NCI-H1048 (cell line): ENCODE measurements at places on chromosomes 16 and 17.

DNA sequence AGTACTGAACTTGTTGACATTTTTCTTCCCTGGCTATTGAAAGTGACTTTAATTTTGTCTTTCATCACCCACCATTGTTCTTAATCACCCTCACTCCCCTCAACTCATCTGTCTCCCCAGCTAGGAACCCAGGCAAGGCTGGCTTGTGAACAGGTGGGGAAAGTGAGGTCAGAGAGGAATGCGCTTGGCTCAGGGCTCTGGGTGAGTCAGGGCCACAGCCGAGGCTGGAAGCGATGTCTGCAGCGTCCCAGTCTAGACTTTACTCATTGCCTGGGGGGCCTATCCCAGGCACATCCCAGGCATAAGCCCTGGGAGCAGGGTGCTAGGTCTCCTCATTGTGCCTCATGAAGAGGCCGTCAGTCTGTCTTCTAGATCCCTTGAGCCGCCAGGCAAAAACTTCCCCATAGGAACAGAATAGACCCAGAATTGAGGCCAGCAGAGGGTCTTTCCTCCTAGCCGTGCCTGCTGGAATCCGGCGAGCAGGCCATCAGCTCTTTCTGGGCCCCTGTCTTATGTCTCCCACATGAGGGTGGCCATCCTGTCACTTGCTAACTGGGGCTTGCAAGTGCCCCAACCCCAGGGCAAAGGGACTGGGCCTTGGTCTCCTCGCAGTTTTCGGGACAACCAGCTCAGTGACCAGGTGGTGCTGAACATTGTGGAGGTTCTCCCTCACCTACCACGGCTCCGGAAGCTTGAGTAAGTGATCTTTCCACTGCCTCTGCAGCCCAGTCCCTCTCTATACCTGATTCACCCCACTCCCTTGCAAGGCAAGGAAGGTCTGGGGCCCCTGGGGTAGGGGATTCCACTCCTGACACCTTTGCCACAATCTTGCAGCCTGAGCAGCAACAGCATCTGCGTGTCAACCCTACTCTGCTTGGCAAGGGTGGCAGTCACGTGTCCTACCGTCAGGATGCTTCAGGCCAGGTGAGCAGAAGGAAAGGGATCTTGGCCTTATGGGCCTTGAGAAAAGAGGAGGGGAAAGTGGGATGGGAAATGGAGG, 40.1 kb downstream of the NLRC5 start:
- no peak for DNase-seq

GRCh38 chr17:45333702-45334092, 16.9 kb upstream of the MAP3K14 start:
- no peak for DNase-seq

GRCh38 chr16:80046261-80046660, 445.7 kb upstream of the MAF start:
- no peak for DNase-seq

GRCh38 chr17:64245218-64246145, 17.6 kb downstream of the TEX2 start:
- DNase-seq = no peak

- no peak for DNase-seq
These were observed 28.2 kb upstream of the GNAO1 start for GRCh38 chr16:56163089-56163488.

GRCh38 chr16:50681021-50681885, at the start of gene SNX20:
Gene SNX20 (minus strand): TSS chr16:50681312. CDS start chr16:50677526, 3,786 bp downstream.
- no peak for DNase-seq

- DNase-seq = no peak
These were observed 9.3 kb downstream of the PDZD9 start for GRCh38 chr16:21991621-21992020.

DNA sequence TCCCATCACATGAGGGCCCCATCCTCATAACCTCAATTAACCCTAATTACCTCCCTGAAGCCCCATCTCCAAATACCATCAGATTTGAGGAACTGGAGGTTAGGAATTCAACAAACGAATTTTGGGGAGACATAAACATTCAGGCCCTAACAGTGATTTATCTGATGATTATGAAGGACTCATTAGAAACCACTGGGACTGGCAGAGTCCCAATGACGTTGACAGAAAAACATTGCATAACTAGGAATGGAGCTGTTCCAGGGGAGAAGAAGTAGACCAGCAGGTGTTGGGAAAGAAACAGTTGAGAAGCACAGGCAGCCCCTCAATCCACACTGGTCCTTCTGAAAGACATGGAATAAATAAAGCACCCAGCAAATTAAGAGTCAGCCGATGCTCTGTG, 282.0 kb downstream of the MAP2K4 start:
- no peak for DNase-seq

DNA sequence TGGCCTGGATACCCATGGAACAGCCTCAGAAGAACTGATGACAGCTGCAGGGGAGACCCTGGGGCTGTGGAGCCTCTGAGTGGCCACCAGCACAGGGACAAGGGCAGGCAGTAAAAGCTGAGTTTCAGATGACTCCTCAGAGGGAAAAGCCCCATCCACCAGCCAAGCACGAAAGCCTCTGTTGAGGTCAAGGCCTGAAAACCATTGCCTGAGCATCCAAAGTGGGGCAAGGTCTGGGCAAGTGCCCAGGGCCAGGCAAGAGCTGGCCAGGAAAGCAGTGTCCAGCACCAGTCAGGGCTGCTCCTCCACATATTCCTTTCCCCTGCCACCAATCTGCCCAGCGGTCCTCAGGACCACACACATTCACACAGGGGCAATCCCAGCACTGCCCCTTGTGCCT, 16.4 kb downstream of the ATP6V0D1 start:
- no peak for DNase-seq

GRCh38 chr17:64472564-64472963, 23.6 kb downstream of the MILR1 start:
- no peak for DNase-seq

GRCh38 chr17:56150649-56151048, 2.6 kb upstream of the ANKFN1 start:
- no peak for DNase-seq

DNA sequence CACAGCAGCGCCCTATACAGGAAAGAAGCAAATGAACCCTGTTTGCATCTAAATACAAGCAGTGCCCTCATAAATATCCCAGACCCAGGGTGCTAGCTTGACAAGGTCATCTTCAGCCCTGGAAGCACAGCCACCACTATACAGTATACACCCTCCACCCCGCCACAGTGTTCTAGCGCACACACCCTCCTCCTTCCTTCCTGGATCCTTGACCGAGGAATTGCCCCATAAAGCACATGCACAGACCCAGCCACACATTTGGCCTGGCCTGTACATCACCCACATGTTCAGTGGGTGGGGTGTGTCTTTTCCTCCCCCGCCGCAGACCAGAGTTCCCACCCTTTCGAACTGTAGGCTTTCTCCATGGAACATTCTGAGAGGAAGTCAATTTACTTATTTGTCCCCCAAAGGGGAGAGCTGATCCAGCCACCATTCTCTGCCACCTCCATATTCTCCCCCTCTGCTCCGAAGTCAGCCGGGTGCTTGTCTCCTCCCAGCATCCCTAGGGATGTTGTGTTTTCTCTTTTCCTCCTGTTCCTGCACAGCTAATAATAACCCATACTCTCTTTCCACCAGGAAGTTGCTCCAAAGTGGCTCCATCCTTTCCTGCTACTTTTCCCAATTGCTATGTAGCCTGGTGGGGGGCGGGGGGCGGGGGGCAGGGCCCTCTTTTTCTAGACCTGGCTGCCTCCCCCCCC, 6.6 kb downstream of the ABI3 start:
- no peak for DNase-seq
